Thymus (tissue), 14 donors: ENCODE measurements at places on chromosomes 5 and 9. TPM values are rescaled to one million over a fixed set of nuclear protein-coding genes. Genes with fewer than 3 reads are reported as not detected.

- no peak for DNase-seq
Measured at GRCh38 chr5:56305001-56305950, 72.1 kb upstream of the ANKRD55 start.

GRCh38 chr5:141753971-141754713 is 72.1 kb upstream of the ARAP3 start:
- DNase-seq, result no peak

DNA sequence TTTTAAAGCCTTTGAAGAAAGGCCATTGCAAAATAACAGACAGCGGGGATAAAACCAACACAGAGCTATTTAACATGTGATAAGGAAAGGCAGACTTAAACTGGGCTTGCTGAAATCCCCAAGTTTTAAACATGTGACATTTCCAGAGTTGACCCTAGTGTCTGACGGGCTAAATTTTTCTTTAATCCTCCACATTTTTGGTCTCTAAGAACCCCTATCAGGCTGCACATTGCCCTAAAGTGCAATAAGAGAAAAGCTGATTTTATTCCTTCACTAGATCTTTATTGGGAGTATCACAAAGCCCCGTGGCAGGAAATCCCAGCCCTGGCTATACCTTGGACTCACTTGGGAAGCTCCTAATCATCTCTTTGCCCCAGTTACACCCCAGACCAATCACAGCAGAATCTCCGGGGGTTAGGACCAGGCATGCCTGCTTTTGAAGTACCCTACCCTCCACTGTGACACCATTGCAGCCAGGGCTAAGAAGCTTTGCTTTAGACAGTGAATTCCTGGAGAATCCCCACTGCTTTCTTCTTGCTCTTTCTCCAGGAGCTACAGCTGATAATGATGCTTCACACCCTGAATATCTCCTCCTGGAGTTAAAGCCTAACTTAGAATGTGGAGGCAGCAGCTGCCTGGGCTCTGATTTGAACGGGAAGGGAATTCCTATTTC is 20.1 kb upstream of the COL15A1 start:
- no peak for DNase-seq

GRCh38 chr9:72649127-72649442 is 127.7 kb downstream of the TMC1 start:
- no peak for DNase-seq

DNA sequence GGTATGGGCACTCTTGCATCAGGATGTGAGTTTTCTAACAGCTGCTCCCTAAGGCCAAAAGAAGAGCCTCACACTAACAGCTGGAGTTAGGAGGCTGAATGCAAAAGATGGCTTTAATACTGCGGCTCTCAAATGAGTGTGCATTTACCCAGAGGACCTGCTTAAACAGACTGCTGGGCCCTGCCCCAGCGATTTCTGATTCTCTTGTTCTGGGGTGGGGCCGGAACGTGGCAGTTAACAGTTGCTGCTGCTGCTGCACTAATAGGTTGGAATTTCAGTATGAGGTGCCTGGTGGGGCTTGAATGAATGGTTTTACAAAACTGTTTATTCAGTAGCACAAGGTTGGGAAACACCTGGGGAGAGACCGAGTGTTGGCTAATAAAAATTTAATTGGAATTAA is 26.1 kb downstream of the HMGCR start:
- DNase-seq, result no peak

GRCh38 chr5:16791036-16791705 is 144.9 kb downstream of the MYO10 start:
- DNase-seq, result peak; percentile 23

- DNase-seq, result no peak
Measured at GRCh38 chr5:160097991-160098390, 21.3 kb downstream of the PWWP2A start.

GRCh38 chr9:71279151-71279739 is 157.8 kb upstream of the TRPM3 start:
- no peak for DNase-seq

DNA sequence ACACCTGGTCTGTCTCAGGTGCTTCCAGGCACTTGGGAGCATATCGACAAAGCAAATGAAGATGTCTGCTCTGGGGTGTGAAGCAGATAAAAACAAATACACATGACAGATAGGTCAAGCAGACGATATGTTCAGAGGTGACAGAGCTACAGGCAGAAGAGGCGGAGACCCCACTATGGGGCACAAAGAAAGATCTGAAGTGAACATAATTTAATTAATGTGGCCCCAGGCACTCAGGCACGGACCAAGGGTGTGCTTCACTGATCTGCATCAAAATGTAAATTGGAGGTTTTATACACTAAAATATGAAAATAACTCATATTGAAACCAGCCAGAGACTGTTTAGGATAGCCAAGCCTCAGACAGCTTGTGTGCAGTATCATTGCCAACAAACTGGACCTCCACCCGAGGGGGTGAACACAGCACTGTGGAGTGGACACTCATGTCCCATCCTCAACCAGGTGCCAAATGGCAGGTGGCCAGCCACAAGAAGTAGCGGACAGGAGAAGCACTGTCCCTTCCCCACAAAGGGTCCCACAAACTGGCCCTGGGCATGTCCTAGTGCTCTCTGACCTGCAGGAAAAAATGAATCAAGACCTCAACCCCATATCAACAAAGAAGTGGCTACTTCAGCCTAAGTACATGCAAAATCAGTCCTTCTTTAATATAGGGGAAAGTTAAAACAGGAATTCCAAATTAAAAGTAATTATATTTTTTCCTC is 29.2 kb downstream of the ROR2 start:
- no peak for DNase-seq

DNA sequence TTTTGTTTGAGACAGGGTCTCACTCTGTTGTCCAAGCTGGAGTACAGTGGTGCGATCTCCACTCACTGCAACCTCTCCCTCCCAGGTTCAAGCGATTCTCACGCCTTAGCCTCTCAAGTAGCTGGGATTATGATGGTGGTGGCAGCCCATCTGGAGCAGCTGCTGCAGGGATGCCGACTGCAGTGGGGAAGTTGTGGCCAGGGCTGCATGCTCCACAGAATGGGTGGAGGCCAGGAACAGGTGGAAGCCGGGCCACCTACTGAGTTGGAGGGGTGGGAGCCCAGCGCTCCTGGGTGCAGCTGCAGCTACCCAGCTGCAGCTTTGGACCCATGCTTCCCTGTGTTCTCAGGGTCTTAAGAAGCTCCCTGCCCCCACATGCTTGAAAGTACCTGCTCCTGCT is 99.7 kb downstream of the SCAI start:
- no peak for DNase-seq

DNA sequence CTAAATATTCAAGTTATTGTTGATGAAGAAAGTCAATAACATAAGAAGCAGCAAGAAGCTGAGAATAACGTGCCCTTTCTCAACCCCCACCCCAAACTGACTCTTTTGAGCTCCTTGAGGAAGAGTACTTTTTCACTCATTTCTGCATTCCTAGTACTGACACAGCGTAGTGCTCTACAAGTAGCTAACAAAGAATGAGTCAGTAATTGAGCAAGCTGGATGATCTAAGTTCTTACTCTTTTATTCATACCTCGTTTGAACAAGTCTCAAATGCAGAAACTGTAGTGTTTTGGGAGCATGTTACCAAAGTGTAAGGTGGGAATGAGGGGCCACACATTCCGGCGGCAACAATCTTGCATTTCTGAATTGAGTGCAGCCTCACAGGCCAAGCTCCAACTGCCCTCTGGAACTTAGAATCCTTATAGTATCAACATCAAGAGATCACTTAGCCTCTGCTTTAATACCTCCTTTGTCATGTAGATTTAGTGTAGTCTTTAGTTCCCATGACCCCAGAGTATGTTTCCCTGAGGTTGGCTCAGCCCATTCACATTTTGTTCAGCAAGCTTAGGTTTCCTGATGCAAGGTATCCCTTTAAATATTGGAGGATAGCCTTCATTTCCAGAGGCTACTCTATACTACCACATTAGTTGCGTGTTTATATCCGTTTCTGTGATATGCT is 152.0 kb downstream of the PRR16 start:
- DNase-seq, result no peak

Gene ABCA1
- polyA plus RNA-seq, result 25.9 TPM

Gene PHF24
- polyA plus RNA-seq, result 0.37 TPM

Gene HRH2
- 5.2 TPM for polyA plus RNA-seq

Gene ENC1
- polyA plus RNA-seq, result 8.4 TPM

Gene FAM174A
- polyA plus RNA-seq, result 22.1 TPM

Gene RNF183
- 0.46 TPM for polyA plus RNA-seq

Gene NR5A1
- polyA plus RNA-seq, result 0.46 TPM
